RWPE2 (cell line): ENCODE measurements at places on chromosomes 13 and 19.

- no peak for DNase-seq
These were observed 12.8 kb downstream of the BLOC1S3 start for GRCh38 chr19:45191375-45191774.

- DNase-seq: no peak
These were observed 29.8 kb upstream of the RAP2A start for GRCh38 chr13:97403893-97404750.

DNA sequence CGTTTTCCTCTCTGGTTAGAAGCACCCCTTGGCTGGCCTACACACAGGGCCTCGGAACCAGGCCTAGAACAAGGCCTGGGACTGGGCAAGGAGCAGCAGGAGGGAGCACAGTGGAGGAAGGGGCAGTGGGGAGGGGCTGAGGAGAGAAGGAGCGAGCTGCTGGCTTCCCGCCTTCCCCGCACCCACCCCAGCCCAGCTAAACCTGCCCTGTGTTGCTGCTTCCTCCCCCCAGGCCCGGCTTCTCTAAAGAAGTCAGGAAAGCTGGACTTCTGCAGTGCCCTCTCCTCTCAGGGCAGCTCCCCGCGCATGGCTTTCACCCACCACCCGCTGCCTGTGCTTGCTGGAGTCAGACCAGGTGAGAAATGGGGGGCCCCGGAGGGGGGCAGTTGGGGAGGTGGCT lies 24.3 kb downstream of the LYL1 start:
- DNase-seq: no peak

DNA sequence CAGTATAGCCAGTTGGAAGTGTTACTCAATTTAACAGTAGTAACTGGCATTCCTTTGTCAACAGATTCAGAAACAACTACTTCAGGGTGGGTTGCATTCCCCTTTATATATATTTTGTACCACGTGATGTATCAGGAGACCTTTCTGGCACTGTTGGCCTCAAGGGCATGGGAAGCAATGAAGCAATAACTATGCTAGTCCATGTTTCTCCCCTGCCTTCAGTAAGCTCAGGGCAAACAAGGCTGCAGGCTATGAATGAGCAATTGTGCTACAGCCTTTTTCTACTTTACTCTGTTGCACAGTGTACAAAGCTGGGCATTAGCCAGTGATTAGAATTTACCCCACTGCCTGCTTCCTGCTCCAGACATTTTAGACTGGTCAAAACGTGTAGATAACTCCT lies 348.8 kb downstream of the GPC5 start:
- DNase-seq: no peak

GRCh38 chr13:37889102-37889501 lies 19.5 kb upstream of the TRPC4 start:
- no peak for DNase-seq

- DNase-seq: no peak
These were observed 14.4 kb upstream of the DPP9 start for GRCh38 chr19:4737955-4738600.

- no peak for DNase-seq
These were observed 1.2 kb downstream of the UQCRFS1 start for GRCh38 chr19:29211562-29212355.

DNA sequence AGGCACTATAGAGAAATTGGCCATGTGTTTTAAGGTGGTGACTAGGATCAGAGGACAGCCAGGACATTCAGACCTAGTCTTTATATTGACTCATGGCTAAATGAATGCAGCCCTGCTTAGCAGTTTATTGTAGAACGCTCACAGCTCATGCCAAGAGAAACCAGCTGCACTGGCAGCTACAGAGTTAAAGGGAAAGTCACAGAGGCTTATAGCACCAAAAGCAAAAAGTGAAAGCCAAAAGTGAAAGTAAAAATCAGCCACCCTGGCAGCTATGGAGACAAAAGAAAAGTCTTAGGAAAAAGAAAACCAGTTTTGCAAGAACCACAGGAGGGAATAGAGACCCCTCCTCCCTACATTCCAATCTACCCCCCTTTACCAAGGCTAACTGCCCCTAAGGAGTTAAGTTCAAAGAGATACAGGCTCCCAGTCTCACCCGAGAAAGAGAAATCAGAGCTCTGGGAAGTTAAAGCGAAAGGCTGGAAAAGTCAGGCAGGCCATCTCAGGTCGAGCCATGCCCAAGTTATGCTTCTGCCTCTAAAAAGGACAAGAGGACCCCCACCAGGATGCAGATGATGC lies 99.0 kb downstream of the ZNF429 start:
- no peak for DNase-seq

DNA sequence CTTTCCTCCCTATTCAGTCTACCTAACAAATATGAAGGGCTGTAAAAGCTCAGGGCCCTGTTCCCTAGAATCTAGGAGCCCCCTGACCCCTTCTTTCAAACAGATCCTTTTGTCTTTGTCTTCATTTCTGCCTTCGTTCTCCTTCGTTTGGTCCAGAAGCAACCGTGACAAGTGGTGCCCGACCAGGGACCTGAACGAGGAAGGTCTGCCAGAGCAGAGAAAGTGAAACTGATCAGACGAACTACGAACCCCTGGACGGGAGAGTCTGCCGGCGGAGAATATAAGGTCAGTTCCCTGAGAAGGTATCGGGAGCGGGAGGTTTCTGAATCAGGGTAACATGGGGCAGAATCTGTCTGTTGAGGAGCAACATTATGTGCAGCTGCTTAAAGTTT lies 751 bp downstream of the ERVK3-1 start:
- no peak for DNase-seq

- DNase-seq: no peak
These were observed 14.7 kb downstream of the RAP2A start for GRCh38 chr13:97448503-97449251.
